ENCODE measurements at places on chromosomes 1 and 21.

GRCh38 chr1:161177936-161178244, 583 bp upstream of the B4GALT3 start:
- no peak for DNase-seq

GRCh38 chr1:29364101-29364678, 127.9 kb downstream of the PTPRU start:
- DNase-seq = no peak

DNA sequence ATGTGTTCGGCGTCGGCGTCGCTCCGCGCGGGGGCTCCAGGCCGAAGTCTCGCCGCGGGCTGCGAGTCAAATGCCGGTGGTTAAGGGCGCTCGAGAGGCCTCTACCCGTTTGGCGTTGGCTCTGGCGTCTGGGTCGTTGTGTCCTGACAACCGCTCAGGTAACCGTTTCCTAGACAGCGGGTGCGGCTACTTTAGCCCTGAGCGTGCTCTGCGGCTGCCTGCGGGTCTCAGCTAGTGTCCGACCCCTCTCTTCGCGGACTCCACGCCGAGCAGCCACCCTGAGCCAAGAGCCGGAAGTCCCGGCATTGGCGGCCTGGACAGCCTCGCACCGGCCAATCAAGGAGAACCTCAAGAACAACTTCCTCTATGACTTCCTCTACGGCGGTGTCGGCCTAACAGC, 173.4 kb downstream of the SETD4 start:
- no peak for DNase-seq

GRCh38 chr1:58104960-58105359, 441.6 kb downstream of the OMA1 start:
- DNase-seq = no peak

DNA sequence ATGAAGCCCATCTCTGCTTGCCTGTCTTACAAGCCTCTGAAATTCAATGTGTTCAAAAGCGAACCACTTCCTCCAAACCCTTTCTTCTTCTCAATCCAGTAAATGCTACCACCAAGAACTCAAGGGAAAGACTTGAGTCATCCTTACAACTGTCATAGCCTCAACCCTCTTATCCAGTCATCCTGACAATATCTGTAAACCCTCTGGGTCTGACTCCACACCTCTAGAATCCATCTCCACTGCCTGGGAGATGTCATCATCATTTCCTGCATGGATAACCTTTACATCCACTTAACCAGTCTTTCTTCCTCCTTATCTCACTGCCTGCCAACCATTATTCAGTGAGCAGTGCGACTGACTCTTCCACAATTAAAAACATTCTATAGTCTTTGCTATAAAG, 441.1 kb downstream of the SETD4 start:
- no peak for DNase-seq

- no peak for DNase-seq
Measured at GRCh38 chr1:36154765-36155407, 1.1 kb upstream of the MAP7D1 start.

GRCh38 chr1:37032660-37033354, 1.5 kb downstream of the GRIK3 start:
- no peak for DNase-seq

- no peak for DNase-seq
Measured at GRCh38 chr1:30679201-30679975, 44.0 kb downstream of the MATN1 start.
